ENCODE measurements at places on chromosomes 11 and 22.

DNA sequence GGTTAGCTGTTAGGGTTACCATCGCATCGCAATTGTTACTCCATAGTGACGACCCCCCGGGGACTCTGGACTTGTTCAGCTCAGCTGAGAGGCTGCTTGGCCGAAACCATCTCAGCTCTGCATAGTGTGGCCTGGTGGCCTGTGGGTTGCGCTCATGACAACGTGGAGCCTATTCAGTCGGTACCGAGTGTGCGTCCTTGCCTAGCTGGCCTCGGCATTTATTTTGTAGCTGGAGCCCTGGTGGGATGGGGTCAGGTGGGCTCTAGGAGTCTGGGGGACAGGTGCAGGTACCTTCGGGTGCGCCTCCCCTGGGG is 13.5 kb downstream of the LRP5 start:
- DNase-seq = no peak

GRCh38 chr11:87141980-87142514 is 104.3 kb downstream of the TMEM135 start:
- DNase-seq = no peak

- no peak for DNase-seq
Measured at GRCh38 chr11:67698247-67698646, 23.8 kb upstream of the ALDH3B2 start.

GRCh38 chr11:60370811-60371298 is 7.5 kb upstream of the MS4A7 start:
- DNase-seq = no peak

DNA sequence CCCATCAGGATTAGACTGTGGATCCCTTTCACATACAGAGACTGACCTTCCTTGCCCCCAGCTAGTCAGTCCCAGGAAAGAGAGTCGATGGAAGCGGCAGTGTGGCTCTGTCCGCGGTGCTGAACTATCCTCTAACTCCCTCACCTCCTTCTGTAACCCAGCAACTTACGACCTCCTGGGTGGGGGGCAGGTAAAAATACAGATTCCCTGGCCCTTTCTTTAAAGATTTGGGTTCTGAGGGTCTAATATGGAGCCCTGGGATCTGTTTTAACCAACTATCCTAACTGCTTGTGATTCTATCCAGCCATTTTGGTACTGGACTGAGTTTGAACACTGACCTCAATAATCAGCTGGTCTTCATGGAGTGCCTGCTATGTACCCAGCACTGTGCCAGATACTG is 23.2 kb downstream of the MFNG start:
- DNase-seq = no peak

GRCh38 chr11:126058105-126058874 is 4.4 kb downstream of the CDON start:
- no peak for DNase-seq

DNA sequence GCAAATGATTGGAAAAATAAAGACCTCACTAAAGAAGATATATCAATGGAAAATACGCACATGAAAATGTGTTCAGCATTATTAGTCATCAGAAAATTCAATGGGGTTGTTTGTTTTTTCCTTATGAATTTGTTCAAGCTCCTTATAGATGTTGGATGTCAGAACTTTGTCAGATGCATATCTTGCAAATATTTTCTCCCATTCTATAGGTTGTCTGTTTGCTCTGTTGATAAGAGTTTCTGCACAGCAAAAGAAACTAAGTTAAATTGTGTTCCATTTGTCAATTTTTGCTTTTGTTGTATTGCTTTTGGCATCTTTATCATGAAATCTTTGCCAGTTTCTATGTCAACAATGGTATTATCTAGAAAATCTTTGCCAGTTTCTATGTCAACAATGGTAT is 633.9 kb upstream of the CHORDC1 start:
- no peak for DNase-seq

DNA sequence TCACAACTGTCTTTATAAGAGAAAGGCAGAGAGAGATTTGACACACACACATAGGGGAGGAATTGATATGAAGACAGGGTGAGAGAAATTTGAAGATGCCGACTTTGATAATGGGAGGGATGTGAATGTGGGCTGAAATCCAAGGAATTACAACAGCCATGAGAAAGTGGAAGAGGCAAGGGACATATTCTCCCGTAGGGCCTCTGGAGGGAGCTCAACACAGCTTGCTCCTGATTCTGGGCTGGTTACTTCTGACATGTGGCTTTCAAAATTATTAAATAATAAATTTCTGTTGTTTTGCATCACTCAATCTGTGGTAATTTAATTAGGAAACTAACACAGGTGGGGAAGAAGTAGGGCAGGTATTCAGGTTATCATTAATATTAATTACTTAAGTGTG is 282.9 kb downstream of the LUZP2 start:
- no peak for DNase-seq

- peak; percentile 19 for DNase-seq
Measured at GRCh38 chr22:19822301-19823117, 32.2 kb downstream of the GNB1L start.

- no peak for DNase-seq
Measured at GRCh38 chr11:121194731-121195596, 93.9 kb downstream of the TECTA start.
